ENCODE measurements at places on chromosomes 7 and 10.

DNA sequence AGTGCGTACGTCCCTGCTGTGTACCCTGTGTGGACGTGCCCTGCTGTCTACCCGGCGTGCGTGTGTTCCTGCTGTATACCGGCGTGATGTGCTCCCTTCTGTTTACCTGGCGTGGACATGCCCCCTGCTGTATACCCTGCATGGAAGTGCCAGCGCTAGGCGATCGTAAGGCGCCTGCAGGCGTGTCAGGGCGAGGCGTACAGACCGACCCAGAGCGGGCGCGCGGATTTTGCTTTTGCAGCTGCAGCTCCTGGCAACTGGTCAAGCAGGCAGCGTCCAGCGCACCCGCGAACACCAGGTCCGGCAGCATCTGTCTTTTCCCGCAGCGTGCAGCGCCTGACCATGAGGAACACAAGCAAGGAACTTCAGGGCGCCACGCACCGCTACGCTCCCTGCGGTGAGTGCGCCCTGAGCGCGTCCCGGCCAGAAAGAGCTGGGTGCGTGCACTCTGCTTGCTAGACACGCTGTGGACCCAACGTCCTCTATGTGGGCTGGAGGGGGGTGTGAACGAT lies 680 bp downstream of the C7orf57 start:
- peaks cover 46% of the 10 kb centered on the region for H3K27me3 ChIP-seq
- no peaks in the 10 kb centered on the region for H3K36me3 ChIP-seq
- H3K4me3 ChIP-seq = peak overlapping the region; percentile 22
- peaks cover 8% of the 10 kb centered on the region for H3K4me1 ChIP-seq
- peak; percentile 33 for DNase-seq
- no peak overlapping the region for H3K27ac ChIP-seq

DNA sequence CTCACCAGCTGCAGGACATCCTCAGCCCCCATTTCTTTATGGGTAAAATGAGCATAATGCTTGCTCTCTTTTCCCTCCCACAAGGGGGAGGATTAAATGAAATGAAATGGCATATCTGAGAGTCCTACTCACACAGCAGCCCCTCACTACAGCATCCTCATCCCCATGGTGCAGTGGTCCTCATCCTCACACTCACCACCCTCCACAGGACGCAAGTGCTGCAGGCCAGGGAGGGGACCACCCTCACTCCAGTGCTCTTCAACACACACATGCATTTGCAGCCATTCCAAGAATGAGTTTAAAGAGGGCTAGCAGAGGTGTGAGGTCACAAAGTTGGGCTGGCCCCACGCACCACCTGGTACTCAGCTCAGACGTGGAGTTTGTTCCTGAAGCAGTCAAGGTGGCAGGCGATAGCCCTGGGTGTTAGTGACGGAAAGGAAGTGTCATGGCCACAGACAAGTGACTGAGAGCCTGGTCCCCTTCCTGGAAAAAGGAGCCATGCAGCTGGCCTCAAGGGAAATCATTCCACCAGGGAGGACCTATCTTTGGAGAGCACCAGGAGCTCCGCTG lies 234.0 kb downstream of the TNS3 start:
- H3K27ac ChIP-seq = no peak overlapping the region
- H3K4me3 ChIP-seq = no peak overlapping the region
- DNase-seq = no peak
- H3K4me1 ChIP-seq = no peaks in the 10 kb centered on the region

DNA sequence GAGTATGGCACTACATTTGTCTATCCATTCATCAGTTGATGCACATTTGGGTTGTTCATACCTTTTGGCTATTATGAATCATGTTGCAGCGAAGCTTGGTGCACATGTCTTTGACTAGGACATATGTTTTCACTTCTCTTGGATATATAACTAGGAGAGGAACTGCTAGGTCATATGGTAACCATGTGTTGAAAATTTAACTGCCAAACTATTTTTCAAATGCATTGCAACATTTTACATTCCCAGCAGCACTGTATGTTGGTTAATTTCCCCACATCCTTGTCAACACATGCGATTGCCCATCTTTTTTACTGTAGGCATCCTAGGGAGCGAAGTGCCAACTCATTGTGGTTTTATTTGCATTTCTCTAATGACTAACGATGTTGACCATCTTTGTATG lies 183.4 kb downstream of the PRKCQ start:
- H3K4me3 ChIP-seq = no peak overlapping the region
- no peaks in the 10 kb centered on the region for H3K27me3 ChIP-seq
- H3K27ac ChIP-seq = no peak overlapping the region
- DNase-seq = no peak
- peaks cover 6% of the 10 kb centered on the region for H3K4me1 ChIP-seq

DNA sequence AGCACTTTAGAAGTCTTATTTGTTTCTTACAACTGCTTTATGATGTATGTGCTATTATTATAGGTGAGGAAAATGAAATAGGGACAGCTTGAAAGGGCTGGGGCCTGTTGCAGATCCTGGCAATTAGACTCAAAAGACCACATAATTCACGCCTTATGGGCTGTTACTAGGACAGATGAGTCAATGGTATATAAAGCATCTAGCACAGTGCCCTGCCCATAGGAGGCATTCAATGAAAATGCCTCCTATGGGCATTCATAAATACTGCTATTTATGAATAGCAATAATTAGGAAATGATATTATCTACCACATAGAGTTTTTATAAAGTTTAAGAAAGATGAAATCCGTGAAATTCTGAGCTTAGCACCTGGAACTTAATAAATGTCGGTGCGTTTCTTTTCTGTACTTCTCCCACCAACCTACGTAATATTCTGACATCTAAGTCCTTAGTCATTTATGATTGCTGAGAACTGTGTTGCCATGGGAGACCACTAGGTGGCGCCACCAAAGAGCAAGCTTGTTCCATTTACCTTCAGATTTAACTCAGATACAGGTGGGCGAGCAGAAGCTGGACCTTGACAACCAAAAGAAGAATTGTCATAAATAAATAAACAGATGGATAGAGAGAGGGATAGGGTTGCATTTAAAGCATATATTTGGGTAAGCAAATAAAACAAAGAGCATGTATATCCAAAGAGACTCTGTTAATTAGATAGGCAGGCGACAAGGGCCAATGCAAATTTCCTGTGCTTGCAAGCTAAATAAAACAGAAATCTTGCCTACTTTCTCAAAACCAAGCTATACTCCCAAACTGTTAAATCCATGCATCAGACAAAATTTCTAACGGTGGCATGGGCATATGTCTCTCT lies 699.9 kb downstream of the INHBA start:
- no peak overlapping the region for H3K4me3 ChIP-seq
- H3K27ac ChIP-seq = peak overlapping the region; percentile 45
- DNase-seq = peak; percentile 34
- no peaks in the 10 kb centered on the region for H3K27me3 ChIP-seq

DNA sequence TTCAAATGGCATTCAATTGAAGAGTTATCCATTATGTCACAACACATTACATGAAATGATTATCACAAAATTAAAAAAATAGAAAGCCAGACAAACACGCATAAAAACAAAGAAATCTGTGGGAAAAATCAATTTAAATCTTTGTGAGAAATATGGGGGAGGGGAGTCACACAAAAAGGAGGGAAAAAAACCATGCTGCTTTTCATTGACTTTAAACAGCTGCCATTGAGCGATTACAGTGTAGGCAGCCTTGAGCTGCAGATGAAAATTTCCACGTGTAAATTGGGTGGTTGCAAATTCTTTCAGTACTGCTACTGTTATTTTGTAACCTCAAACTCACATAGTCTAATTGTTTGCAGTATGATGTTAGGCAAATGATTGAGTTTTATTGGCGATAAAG lies 889.9 kb upstream of the PHF14 start:
- no peak overlapping the region for H3K27ac ChIP-seq
- H3K36me3 ChIP-seq = no peaks in the 10 kb centered on the region
- H3K4me1 ChIP-seq = no peaks in the 10 kb centered on the region
- no peak for DNase-seq
- no peaks in the 10 kb centered on the region for H3K27me3 ChIP-seq

DNA sequence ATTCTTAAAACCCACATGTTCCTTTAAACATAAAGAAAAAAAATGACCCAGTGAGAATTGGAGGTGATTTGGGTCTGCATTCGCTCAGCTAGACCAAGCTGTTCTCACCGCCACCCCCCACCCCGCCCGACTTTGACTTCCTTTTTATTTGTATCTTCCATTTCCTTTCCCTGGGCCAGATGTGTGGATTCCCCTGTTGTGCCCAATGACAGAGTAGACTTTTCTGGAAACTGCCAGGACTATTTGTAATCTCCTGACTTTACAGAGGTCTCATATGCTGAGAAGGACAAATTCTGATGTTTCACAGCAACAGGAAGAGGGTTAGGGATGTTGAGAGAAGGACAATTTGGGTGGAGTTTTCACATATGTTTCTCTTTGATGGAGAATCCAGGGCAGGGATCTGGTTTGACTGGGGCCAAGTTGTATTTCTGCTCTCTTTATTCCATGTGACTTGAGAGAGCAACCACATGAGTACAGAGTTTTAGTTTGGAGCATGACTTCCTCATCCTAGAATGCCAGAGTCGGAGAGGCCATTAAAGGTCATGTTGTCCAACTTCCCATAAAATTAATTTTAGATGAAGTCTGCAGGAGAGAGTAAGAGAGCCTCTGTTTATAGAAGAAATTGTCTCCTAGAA lies 1023.2 kb downstream of the LRMDA start:
- no peak overlapping the region for H3K27ac ChIP-seq
- H3K36me3 ChIP-seq = no peaks in the 10 kb centered on the region
- no peak overlapping the region for H3K4me3 ChIP-seq
- no peak for DNase-seq

DNA sequence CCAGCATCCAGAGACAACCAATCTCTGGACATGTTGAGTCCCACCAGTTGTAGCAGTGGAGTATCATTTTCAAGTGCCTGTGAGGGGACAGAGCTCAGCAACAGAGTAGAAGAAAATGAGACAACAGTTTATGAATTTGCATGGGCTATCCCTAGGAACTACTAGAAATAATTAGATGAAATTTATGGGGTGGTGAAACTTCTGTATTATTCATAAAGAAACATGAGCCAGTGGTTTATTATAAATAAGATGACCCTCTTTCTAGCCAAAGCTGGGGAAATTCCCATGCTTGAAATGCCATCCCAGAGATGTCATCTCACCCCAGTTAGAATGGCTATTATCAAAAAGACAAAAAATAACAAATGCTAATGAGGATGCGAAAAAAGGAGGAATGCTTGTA lies 55.1 kb upstream of the ITGB8 start:
- DNase-seq = no peak
- no peak overlapping the region for H3K27ac ChIP-seq
- no peak overlapping the region for H3K4me3 ChIP-seq
- H3K27me3 ChIP-seq = no peaks in the 10 kb centered on the region
- peaks cover 3% of the 10 kb centered on the region for H3K4me1 ChIP-seq

DNA sequence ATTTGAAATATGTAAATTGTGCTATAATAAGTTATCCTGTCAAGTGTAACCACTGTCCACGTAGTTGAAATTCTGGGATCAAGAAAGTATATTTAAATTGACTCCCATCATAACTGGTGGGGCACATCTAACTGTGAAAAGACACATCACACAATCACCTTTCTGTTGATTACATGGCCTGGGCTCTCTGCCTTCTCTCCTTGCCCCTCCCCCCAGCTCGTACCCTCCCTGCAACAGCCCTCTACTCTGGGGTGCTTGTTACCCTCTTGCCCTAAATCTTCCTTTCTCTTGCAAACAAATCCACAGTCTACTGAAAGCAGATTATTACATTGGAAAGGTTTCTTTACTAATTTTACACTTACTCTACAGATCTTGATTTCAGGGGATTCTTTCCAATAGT lies 56.3 kb downstream of the CCDC186 start:
- H3K4me1 ChIP-seq = no peaks in the 10 kb centered on the region
- H3K27me3 ChIP-seq = no peaks in the 10 kb centered on the region
- DNase-seq = no peak
- no peak overlapping the region for H3K27ac ChIP-seq

- no peaks in the 10 kb centered on the region for H3K27me3 ChIP-seq
- H3K4me1 ChIP-seq = peaks cover 5% of the 10 kb centered on the region
- H3K27ac ChIP-seq = no peak overlapping the region
Measured at GRCh38 chr7:14836006-14836405, 66.5 kb downstream of the DGKB start.

DNA sequence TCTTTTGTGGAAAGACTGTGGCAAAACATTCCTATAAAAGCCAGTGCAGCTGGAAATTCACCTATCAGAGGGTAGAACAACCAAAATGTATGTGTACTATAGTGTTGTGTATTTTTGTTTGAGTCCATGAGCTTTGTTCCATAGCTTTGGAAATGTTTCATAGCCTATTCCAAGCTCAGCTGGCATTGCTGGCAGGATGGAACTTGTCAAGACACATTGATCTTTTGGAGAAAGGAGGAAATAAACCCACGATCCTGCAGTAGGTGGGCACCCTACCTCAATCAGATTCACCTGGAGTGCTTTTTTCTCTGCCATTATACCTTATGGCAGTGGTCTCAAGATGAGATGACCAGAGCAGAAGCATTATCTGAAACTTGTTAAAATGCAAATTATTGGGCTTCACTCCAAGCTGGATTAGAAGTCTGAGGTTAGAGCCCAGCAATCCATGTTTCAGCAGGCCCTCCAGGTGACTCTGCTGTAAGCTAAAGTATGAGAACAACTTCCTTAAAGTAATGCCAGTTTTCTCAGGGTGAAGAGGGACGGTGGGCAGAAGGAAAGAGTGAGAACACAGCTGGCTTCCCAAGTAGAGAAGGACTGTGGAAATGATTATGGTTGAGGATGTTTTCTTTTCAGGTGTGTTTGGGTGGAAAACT lies 30.3 kb upstream of the CDK1 start:
- no peaks in the 10 kb centered on the region for H3K4me1 ChIP-seq
- no peak overlapping the region for H3K27ac ChIP-seq
- H3K36me3 ChIP-seq = no peaks in the 10 kb centered on the region
- DNase-seq = no peak

GRCh38 chr10:15624401-15625196 lies 95.1 kb downstream of the ITGA8 start:
- no peaks in the 10 kb centered on the region for H3K27me3 ChIP-seq
- H3K27ac ChIP-seq = peak overlapping the region; percentile 24
- no peaks in the 10 kb centered on the region for H3K36me3 ChIP-seq
- no peak overlapping the region for H3K4me3 ChIP-seq
- peak; percentile 6 for DNase-seq
